Stimulated activated CD8-positive, alpha-beta memory T cell treated with anti-CD3 and anti-CD28 coated beads, Interleukin-7, amount 100 ng/mL, for 48 hours (primary cell): ENCODE measurements at places on chromosomes 3 and 15.

GRCh38 chr15:84604826-84605553 is 4.2 kb downstream of the ZSCAN2 start:
- peak; percentile 76 for DNase-seq

DNA sequence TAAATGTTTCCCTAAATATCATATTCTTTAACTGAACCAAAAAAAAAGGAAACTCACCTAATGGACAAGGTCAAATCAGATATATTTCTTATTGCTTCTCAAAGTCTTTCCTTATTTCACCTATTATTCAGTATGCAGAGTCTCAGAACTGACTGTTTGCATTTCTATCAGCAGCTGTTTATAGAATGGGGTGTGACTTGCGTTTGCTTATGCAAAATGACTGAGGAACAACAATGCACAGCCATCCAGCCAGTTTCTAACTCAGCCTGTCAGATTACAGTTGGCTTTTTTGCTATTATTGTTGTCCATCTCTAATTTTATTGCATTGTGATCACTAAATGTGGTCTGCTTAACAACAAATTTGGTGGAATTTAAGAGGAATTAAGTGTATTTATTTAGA is 40.7 kb downstream of the RAB27A start:
- no peak for DNase-seq

DNA sequence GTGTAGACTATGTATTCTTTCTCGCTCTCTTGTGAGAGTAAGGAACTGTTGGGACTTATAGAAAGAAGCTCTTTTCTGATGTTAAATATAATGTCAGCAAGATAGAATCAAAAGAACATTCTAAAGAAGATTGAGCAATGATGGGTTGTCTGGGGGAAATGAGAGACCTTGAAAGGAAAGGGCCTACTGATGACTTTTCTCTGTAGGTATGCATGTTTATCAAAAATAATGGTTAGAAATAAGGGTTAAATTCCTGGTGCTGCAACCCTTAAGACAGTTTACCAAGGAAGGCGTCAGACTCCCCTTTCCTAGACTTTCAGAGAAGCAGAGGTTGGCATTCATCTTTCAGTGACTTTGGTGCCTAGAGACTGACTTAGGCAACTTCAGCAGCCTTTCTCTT is 69.8 kb downstream of the GHSR start:
- no peak for DNase-seq

GRCh38 chr3:60073942-60074341 is 1024.1 kb upstream of the CFAP20DC start:
- DNase-seq, result no peak

GRCh38 chr15:60898896-60899295 is 330.2 kb downstream of the RORA start:
- no peak for DNase-seq

DNA sequence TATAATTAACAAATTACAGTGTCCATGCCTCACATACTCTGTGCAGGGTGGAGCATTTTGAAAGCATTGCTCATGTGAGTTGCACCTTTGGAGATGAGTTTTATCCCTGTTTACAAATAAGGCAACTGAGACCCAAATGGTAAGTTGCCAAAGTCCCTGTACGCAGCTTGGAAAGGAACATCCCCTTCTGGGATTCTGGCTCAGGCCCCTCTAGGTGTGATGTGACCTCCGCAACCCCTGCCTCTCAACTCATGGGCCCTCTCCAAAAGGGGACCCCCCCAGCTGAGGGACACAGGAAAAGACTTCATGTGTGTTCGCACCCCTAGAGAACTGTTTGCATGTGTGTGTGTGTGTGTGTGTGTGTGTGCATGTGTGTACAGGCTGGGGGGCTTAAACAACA is 25.3 kb downstream of the PRR20G start:
- DNase-seq, result no peak

DNA sequence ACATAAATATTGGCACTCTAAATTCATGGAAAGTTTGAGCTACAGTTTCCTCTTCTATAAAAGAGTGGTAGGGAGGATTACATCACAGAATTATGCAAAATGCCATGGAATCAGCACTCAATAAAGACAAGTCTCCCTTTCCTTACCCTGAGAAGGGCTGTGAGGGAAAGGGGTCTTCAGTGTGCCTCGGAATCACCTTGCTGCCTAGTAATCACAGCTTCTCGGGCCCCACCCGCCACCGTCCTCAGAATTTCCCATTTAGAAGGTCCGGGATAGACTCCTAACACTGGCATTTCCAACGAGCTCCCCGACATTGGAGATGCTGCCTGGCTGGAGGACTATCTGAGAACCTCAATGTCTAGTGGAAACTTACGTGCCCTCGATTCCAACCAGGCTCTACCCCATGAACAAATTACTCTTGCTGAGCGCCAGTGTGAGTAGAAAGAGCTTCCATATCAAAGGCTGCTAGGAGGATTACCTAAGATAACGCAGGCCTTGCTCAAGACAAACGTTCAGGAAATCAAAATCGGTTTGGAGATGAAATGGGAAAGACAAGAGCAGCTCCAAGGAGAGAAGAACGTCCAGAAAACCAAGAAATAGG is 92.1 kb upstream of the CHD2 start:
- DNase-seq, result no peak

DNA sequence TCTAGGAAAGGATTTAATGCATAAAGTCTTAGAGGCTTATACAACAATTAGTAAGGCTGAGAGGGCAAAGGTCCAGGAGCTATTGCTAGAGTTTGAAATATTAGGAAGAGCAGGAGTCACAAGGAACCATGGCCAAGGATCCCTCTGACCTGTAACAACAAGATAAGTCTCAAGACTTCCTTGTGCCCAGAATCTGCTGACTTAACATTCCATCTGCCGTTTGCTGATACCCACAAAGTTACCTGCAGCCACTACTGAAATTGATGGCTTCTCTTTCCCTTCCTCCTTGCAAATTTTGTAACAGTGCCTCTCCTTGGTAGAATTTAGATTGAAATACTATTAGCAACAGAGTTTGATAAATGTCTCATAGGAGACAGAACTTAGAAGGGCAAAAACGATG is 4.7 kb upstream of the MYEF2 start:
- no peak for DNase-seq

DNA sequence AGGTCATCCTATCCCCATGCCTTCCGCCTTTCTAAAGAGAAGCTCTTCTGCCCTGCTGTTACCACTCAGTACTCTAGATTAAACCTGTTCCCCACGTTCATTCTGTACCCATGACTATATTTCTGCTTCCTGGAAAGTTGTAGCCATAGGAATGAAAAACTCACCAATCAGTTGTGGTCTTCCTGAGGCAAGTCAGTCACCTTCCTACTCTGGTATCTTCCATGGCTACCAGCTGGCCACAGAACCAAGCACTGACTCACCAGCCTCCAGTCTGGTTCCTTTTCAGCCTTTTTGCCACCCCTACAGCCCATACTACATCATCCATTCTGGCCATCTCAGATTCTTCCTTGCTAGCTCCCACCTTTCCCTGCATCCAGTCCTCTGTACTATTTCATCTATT is 46.4 kb downstream of the TMEM44 start:
- no peak for DNase-seq

- no peak for DNase-seq
These were observed 35.1 kb downstream of the TMOD3 start for GRCh38 chr15:51864408-51865056.

GRCh38 chr15:78149805-78150751 is 916 bp downstream of the IDH3A start:
- DNase-seq, result no peak

GRCh38 chr15:98755781-98756180 is 107.4 kb downstream of the IGF1R start:
- no peak for DNase-seq

DNA sequence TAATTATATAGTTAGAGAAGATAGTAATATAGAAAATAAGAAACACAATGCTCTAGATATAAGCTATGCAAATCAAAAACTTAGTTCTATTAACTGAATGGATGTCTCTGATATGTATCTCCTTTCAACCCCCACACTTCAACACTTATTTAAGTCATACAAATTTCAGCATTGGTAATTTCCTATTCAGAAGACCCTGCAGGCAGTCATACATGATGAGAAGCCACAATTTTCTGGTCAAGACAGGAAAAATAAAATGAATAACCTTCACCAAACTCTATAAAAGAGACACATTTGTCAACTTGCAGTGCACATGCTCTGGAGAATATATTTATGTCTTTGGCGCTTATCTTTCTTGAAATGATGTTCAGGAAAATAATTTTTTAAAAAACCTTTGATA is 578 bp upstream of the BCHE start:
- DNase-seq, result no peak

- DNase-seq, result no peak
These were observed 779.1 kb downstream of the MECOM start for GRCh38 chr3:168884353-168884903.

DNA sequence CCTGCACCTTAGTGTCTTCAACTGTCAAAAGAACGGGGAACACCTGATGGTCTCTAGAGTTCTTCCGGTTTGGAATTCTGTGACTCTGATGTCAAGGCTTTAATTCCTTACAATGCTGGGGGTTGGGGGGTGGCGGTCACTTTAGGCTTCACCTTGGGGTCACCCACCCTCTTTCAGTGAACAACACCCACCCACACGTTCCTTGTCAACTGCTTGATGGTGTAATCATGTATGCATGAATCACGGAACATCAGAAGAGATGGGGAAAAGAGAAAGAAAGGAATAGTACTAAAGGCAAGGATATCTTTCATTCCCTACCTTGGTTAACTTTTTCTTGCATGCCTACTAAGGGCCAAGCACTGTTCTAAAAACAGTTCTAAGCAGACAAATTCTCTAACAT is 7.3 kb upstream of the UBE2E1 start:
- no peak for DNase-seq
